HL-60 (cell line): ENCODE measurements at places on chromosomes 7 and 10.

GRCh38 chr10:130745251-130745650 lies 566.3 kb downstream of the TCERG1L start:
- DNase-seq, result no peak

GRCh38 chr10:19904202-19904661 lies 88.0 kb downstream of the PLXDC2 start:
- no peak for DNase-seq

GRCh38 chr10:45418417-45418848 lies 44.4 kb downstream of the ALOX5 start:
- DNase-seq, result peak; percentile 58

GRCh38 chr7:72317341-72317740 lies 94.8 kb downstream of the CALN1 start:
- DNase-seq, result no peak

DNA sequence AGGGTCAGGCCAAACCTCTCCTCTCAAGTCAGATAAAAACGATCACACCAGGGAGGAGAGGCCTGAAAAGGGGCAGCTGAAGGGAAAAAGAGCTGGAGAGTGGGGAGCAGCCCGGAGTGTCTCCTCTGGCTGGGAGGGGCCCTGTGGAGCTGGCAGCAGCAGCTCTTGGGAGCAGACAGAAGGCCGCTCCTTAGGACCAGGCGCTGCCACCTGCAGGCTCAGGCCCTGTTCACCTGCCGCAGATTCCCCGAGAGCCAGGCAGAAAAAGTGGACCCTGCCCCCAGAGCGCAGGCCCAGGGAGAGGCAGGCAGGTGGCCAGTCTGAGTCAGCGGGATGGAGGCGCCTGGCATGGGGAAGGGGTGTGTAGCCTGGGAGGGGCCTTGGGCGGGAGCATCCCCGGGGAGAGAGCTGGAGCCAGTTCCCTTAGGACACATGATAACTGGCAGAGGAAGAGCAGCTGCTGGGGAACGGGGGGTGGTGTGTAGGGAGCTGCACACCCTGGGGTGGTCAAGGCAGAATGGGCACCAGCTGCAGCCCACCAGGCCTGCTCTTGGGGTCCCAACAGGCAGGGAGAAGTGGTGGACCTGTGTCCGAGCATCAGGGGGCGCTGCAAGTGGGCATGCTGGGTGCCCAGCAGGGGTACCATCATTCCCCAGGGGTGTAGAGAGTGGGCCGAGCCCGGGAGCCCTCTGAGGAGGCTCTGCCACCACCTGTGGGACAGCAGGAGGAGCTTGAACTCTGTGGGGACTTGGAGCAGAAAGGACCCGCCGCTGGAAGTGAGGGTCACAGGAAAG lies 177.2 kb upstream of the RHEB start:
- no peak for DNase-seq

DNA sequence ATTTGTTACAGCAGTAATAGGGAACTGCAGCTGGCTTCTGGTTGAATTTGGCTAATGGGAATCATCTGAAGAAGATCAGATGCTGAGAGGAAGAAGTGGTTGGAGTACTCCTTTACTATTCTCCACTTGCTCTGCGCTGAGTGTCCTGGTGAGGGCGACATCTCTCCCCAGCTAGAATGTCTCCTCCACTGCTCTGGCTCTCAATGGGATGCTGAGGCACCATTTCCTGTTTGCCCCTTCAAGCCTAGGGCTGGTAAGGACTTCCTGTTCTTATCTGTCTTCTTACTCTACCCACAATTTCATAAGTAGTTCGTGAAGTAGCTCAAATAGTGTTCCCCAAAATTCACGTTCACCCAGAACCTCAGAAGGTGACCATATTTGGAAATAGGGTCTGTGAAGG lies 43.2 kb upstream of the TES start:
- DNase-seq, result peak; percentile 17

DNA sequence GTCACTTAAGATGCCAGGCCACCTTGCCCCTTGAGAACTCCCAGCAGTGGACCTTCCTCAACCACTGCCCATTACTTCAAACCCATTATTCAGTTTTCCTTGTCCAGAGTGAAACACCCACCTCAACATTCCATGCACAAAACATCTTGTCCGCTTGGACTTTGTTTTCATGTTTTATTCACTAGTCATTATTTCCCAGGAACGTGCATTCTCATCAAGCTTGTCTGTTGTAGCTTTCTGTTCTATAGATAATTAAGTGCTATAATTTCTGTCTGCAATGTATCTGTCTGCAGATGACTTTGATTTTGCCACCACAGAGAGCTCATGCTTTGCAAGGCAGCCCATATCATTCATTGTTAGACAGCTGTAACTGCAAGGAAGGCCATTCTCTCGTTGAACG lies 117.4 kb downstream of the RAB18 start:
- no peak for DNase-seq

DNA sequence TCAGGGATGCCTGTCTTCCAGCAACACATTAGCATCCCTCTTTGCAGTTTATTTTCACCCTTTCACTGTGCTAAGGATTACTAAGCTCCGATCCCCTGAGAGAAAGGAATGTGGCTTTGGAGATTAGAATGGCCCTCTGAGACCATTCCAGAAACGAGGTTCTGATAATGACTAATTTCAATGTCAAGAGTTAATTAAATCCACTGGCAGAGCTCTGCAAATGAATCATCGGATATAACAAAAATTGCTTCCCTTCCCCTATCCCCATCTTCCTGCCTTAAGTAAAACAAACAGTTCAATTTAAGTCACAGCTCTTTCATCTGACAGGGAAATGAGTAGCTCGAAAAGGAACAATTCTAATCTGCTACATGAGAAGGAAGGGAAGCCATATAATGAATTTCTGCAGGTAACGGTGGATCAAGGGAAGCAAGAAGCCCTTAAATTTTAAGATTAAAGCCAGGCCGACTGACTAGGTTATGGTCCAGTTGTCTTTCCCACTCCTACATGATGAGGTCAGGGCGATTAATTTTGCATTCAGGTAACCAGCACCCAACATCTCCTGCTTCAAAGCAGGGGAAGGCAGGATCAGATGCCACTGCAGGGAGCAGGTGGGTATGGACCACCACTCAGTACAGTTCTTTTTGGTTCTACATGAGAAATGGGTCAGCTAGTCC lies 50.5 kb downstream of the MALSU1 start:
- no peak for DNase-seq

GRCh38 chr10:111107023-111107422 lies 30.2 kb downstream of the ADRA2A start:
- DNase-seq, result no peak

- DNase-seq, result no peak
Measured at GRCh38 chr7:18927134-18927533, 190.3 kb downstream of the TWIST1 start.

DNA sequence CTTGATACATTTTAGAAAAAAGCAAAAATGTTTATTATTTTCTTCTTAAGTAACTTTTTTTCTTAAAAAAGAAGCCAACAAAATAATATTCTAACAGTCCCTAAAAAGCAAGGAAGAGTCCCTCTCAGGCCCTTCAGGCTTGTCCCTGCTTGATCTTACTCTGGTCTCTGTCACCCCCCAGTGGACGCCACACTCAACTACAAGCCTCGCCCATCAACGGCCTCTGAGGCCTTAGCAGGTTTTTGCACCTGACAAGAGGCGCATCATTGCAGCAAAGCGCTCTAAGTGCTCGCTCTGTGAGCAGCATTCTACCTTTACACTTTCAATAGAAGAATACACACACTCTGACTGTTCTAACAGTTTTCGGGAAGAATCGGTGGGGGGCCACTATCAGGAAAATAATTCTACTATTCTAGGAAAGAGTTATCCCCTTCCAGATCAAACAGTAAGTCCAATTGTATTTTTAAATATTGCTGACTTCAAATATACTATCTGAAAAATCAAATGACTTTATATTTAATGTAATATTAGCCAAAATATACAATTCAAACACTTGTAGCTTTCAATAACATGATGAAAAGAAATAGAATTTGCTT lies 139.2 kb downstream of the USP6NL start:
- peak; percentile 10 for DNase-seq

DNA sequence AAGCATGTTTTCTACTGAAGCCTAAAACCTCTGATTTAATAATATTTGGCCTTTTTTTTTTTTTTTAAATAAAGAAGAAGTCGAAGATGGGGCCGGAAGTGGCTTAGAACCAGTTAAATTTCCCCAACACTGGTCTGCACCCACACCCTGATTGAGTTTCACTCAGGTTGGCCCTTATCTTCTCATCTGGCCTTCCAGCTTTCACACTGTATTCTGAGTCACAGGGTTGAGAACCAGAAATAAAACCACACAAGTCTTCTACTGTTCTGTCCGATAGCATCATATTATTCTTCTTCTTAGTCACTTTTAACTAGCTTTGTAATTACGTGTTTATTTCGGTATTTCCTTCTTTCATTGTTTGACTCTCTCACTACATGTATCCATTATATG lies 9.9 kb downstream of the ZNF365 start:
- peak; percentile 3 for DNase-seq

GRCh38 chr7:103065667-103066066 lies 8.9 kb downstream of the FBXL13 start:
- DNase-seq, result peak; percentile 68

DNA sequence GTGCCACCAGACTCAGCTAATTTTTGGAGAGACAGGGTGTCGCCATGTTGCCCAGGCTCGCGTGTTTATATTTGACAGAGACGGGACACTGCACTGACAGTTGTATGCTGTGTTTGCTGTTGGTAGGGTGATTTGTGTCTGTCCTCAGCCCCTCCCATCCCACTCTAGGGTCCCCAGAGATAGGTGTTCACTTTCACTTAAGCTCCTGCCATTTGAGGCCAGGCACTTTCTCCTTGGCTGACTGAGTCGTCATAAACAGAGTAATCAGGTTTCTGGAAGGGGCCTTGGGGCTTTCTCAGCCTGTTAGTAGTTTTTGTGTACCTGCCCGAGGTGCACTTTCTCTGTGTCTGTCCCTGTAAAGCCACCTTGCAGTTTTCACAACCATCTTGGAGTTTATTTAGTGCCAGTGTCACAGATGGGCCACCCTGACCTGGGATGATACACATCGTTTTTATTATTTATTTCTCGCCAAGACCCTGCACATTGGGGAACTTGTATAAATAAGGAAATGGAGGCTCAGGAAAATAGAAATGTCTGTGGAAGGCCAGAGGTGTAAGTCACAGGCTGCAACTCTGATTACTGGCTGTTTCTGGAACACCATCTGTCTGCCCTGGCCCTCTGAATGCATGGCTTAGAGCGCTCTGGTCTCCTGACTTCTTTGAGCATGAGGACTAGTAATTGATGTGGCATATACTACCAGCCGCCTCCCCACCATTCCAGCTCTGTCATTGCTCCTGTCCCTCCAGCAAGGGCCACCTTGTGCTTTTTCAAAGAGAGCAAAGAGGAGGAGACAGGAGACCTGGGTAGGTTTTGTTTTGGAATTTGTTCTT lies 81.9 kb upstream of the PDCD4 start:
- DNase-seq, result no peak

- no peak for DNase-seq
Measured at GRCh38 chr7:82152858-82153257, 290.7 kb downstream of the CACNA2D1 start.

GRCh38 chr7:158966780-158967390 lies 110.5 kb downstream of the DYNC2I1 start:
- DNase-seq, result peak; percentile 33

GRCh38 chr10:60883187-60883586 lies 60.8 kb downstream of the RHOBTB1 start:
- DNase-seq, result peak; percentile 7

DNA sequence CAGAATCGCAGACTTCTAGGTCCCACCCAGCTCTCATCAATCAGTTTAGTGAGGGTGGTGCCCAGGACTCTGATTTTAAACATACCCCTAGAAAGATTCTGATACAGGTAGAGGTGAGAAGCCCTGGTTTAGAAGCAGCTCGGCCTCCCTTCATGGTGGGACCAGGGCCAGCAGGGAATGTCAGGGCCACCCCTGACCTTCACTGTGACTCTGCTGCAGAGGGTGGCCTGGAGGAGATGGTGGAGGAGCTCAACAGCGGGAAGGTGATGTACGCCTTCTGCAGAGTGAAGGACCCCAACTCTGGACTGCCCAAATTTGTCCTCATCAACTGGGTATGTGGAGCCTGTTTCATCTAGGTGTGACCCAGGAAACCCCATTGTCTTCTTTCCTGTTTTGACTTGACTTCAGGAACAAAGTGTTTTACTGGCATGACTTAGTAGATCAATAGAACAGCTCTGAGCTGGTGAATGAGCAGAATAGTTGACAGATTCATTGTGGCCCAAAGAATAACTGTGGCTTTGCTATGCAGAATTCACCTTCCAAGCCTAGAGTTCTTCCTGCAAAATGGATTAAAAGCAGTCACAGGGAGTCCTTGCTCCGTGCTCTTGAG lies 7.2 kb downstream of the DBNL start:
- no peak for DNase-seq

GRCh38 chr7:149871576-149871975 lies 2.2 kb upstream of the ATP6V0E2 start:
- no peak for DNase-seq

DNA sequence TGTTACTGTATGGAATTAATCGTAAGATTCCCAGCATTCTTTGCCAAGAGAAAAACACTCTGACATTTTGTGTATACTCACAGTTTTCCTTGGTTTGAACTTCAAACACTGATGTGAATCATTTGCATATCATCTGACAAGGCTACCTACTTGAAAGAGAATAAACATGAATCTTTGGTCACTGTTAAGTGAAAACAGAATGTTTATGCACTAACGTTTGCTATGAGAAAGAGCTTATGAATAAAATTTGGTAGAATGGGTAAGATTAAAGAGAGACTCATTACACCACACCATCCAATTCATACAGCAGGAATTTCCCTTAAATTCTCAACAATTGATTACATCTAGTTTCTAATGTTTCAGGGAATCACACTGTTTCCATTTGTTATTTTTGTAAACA lies 46.6 kb downstream of the MACC1 start:
- no peak for DNase-seq

GRCh38 chr7:149462101-149462520 lies 1.2 kb upstream of the ZNF777 start:
- no peak for DNase-seq

DNA sequence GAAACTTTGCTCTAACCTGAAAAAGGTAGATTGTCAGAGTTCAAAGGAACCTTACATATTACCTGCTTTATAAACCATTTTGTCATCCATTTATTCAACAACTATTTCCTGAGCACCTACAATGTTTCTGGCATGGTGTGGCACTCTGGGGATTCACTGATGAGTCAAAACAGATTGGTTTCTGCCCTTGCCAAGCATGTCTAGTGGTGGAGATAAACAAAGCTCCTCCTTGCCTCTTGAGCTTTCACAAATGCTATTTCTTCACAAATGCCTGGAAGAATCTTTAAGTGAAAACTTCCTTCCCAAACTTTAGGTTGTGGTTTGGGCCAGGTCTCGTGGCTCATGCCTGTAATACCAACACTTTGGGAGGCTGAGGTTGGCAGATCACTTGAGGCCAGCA lies 85.1 kb upstream of the RELN start:
- DNase-seq, result no peak

- no peak for DNase-seq
Measured at GRCh38 chr7:154469652-154470051, 417.5 kb downstream of the DPP6 start.

DNA sequence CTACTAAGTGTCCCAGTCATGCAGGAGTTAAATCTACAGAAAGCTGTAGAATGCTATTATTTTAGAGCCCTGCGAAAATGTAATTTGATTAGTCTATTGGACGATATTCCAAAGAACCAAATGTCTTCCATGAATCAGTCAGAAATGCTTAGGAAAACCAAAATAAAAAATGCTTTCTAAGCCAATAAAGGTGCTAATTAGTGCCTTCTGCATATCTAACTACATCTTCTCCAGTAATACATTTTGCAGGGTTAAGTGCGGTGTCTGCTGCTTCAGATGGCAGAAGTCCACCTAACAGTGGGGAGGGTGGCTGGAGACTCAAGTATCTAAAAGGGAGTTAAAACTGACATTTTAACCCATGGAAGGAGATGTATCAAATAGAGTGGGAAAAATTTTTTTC lies 50.1 kb downstream of the ITPRID1 start:
- no peak for DNase-seq

GRCh38 chr10:45425621-45426563 lies 51.9 kb downstream of the ALOX5 start:
- DNase-seq, result peak; percentile 69
